ENCODE measurements at places on chromosomes 3 and 15.

DNA sequence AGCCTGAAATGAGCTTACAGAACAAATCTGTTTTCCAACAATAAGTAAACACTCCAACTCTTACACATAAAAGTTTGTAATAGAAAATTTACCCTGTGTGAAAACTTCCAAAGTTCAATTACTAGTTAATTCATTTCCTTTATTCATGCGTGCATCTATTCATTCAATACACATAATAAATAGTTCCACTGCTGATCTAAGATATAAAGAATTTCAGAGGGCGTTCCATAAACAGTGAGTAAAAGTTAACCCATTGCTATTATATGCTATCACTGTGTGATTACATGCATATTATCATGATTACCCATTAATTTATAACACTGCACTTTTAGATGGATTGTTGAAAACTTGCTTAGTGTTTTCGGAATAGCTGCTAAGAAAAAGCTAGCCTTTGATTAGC lies 36.2 kb upstream of the CFAP20DC start:
- no peak for DNase-seq

GRCh38 chr3:27425896-27426565 lies 56.8 kb upstream of the NEK10 start:
- no peak for DNase-seq

DNA sequence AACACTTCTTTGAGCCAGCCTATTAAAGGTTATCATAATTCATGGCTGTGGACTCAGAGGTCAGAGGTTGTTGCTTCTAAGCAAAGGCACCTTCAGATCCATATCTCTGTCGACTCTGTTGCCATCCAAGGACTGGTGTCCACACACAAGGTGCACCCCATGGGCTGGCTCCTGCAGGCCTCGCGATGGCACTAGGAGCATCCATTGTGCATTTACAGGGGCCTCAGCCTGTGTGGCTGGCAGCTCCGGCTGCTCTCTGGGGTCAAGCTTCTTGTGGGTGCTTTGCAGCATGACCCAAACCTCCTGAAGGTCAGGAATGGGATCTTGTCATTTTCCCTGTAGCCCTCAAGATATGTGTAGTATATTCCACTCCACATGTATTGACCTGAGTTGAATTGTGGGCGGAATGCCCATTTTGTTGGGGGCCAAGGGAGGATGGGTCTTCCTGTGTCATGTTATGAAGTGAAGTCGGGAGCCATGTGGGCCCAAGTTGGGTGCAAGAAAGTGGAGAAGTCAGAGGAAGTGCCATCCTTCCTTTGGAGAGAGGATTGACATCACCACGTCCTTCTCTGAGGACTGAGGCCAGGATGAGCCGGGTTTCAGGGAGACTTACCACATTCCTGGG lies 43.9 kb downstream of the CHDH start:
- DNase-seq = no peak

- DNase-seq = no peak
Observed at GRCh38 chr3:13768453-13768852, 111.4 kb downstream of the WNT7A start.

Measured in stimulated activated CD4-positive, alpha-beta T cell treated with anti-CD3 and anti-CD28 coated beads, Interleukin-2, amount 100 ng/mL, for 48 hours (primary cell).